NCI-H1436 treated with DMSO at 0.1 percent for 48 hours (cell line): ENCODE measurements at places on chromosomes 1 and 21.

GRCh38 chr1:211783897-211784296 is 46.7 kb downstream of the LPGAT1 start:
- no peak for DNase-seq

GRCh38 chr1:91609551-91609950 is 108.9 kb downstream of the CDC7 start:
- DNase-seq, result no peak

DNA sequence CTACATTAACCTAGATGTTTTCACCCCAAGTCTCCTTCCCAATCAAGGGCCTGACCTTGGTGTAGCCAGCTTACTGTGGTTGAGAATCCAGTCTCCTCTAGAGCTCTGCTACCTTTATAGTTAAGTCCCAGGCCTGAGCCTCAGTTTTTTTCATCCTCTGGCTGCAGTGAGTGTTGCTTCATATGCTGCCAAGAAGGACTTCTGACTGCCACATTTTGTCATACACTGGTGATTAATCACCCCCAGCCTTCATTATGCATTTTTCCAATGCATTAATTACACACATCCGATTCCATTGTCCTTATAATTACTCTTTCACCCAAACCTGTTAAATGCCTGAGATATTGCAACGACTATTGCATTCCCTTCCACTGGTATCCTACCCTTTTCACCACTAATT is 66.3 kb upstream of the FGGY start:
- DNase-seq, result no peak

DNA sequence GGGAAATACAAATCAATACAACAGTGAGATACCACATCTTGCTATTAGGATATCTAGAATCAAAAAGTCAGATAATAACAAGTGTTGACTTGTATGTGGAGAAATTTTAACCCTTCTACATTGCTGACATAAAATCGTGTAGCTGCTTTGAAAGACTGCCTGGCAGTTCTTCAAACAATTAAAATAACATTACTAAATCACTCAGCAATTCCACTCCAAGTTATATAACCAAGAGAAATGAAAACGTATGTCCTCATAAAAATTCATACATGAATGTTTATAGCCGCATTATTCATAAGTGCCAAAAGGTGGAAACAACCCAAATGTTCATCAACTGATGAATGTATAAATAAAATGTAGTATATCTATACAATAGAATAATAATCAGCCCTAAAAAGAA is 164.6 kb downstream of the RASAL2 start:
- no peak for DNase-seq

DNA sequence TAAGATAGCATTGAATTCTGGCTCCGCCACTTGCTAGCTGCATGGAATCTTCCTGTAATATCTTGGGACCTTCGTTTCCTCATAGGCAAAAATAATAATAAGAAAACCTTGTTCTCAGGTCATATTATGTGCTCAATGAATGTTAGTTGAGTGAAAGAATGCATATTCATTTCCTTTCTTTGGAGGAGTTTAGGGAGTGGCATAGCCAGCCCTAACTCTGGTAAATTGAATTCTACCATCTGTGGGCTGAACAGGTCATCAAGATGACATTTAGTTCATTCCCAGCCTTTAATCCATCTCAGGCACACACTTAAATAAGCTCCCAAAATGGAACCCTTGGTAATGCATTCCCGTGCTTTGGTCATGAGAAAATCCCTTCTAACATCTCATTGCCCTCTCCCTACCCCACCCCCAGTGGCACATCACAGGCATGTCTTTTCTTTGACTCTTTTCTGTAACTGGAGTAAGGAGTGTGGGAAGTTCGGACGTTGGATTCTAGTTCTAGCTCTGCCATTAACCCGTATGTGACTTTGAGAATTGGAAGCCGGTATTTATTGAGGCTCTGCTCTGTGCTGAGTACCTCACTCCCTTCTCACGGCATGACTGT is 13.2 kb upstream of the MYOG start:
- no peak for DNase-seq

DNA sequence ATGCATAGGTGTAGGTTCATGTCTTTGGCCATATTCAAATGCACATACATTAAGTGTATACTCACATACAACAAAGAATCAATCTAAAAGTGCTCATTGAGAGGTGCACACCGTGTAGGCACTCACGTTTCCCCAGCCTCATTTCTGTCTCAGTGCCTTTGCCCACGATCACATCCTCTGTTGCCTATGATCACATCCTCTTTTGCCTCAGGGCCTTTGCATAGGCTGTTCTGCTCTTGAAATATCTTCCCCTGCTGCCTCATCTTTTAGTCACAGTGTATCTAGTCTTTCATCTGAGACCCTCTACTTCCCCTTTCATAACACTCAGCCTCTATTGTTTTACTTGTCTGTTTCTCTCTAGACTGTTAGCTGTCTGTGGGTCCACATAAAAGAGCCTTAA is 69.3 kb downstream of the FOXD2 start:
- DNase-seq, result no peak

DNA sequence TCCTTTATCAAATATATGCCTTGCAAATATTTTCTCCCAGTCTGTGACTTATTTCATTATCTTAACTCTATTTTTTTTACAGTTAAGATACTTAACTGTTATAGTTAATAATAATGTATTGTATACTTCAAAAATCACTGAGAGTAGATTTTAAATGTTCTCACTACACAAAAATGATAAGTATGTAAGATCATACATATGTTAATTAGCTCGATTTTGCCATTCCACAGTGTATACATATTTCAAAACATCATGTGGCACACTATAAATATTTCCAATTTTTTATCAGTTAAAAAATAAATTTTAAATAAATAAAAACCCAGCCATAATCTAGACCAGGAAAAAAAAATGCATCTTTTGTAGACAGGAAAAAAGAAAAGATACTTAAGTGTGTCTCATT is 27.2 kb downstream of the CTTNBP2NL start:
- no peak for DNase-seq

DNA sequence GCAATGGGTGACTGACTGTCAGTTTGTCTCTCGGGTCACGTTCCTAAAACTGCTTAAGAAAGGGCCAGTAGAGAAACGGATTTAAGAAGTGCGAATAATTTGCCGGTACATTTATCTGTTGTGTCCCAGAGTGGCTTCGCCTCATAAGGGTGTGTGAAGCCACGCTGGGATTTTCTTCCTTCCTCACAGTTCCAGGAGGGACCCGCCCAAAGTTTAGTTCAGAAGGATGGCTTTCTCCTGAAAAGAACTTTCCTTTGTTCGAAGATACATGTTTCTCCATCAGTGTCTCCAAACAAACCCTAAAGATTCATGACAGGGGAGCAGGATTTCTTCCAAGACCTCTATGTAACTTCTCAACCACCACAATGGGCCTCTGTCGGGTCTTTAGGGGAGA is 49.8 kb downstream of the ADAMTS1 start:
- DNase-seq, result no peak

- no peak for DNase-seq
Observed at GRCh38 chr1:229266274-229266673, 4.6 kb upstream of the RAB4A start.

DNA sequence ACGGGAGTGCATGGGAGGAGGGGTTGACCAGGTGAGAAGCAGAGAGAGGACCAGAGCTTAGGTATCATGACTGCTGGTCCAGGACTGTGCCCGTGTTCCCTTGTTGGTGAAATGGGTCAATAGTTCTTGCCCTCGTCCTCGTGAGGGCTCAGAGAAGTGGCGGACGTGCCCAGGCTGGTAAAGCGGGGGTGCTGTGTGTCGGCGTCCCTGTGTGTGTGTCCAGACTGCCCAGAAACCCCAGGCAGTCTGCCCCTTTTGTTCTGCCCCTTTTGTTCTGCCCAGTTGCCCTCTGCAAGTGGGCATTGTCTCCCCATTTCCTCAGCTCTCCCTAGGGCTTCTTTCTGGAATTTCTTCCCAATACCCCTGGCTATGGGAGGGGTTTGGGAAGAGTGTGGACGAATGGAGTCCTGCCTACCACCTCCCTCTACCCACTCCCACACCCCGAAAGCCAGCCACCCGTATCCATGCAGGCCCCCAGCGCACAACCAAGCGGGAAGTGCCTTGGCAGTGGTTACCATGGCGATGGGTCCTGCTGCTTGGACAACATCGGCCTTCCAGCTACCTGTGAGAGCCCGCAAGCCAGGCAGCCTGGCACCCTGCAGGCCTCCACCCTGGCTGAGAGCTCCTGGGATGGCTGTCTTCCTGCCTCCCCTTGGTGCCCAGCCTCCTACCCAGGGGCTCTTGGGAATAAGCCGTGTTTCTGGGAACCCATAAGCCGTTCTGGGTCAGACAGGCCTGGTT is 34.7 kb downstream of the ACOT11 start:
- no peak for DNase-seq
